ENCODE measurements at places on chromosomes 6 and 20. TPM values are rescaled to one million over a fixed set of nuclear protein-coding genes. Genes with fewer than 3 reads are reported as not detected.

DNA sequence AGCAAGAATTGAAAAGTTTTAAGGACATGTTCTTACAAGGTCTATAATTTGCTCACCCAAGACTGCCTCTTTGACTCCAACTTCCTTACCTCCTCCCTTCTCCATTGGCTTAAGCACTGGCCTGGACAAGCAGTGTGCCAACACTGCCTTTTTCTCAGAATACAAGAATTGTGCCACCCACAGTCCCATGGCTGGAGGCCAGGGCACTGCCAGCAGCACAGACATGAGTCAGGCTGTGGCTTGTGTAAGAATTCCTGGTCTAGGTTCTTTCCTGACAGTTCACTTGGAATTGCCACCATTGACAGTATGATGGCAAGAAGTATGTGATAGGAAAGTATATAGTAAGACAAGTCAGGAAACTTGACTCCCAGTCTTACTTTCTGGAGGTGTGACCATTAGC lies 202.7 kb upstream of the MARCKS start:
- DNase-seq = peak; percentile 96

GRCh38 chr6:33683051-33683571 lies 28.4 kb downstream of the UQCC2 start:
- DNase-seq = no peak

DNA sequence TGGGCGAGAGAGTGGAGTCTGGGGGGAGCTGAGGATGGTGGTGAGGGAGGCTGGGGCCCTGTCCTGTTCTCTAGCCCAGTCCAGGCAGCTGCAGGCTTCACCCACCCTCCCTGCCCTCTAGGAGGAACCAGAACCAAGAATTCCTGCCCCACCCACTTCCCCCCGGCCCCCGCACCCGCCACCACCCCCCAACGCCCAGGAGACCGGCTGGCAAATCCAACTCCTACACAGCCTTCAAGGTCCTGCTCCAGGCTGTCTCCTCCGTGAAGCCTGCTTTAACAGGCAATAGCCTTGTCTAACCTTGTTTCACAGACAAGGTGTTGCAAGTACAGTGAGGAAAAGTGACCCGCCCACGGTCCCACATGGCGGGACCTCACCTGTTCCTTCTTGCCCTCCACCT lies 2.4 kb downstream of the SPDEF start:
- no peak for DNase-seq

DNA sequence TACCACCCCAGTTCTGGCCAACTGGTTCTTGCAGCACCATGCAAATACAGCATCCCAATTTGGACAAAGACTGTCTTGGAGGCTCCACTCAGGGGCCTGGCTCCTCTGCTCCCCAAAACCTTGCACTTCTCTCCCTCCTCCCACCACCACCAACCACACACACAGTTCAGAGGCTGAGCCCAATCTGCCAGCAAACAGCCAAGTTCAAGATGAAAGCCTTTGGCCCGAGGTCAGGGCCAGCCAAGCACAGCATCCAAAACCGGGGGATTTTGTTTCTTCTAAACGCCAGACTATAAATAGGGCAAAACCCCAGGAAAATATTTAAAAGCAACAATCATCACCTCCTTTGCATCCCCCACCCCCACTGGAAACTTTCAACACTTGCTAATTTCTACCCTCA lies 5.7 kb downstream of the KCNK5 start:
- DNase-seq = no peak

SYTL3 gene
- 1.1 TPM for total RNA-seq

DNA sequence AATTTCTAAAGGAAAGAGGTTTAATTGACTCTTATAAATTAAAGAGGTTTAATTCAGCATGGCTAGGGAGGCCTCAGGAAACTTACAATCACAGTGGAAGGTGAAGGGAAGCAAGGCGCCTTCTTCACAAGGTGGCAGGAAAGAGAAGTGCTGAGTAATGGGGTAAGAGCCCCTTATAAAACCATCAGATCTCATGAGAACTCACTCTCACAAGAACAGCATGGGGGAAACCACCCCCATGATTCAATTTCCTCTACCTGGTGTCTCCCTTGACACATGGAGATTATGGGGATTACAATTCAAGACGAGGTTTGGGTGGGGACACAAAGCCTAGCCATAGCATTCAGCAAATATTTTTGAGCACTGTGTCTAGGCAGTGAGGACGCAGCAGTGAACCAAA lies 3.9 kb upstream of the IPCEF1 start:
- DNase-seq = no peak

DNA sequence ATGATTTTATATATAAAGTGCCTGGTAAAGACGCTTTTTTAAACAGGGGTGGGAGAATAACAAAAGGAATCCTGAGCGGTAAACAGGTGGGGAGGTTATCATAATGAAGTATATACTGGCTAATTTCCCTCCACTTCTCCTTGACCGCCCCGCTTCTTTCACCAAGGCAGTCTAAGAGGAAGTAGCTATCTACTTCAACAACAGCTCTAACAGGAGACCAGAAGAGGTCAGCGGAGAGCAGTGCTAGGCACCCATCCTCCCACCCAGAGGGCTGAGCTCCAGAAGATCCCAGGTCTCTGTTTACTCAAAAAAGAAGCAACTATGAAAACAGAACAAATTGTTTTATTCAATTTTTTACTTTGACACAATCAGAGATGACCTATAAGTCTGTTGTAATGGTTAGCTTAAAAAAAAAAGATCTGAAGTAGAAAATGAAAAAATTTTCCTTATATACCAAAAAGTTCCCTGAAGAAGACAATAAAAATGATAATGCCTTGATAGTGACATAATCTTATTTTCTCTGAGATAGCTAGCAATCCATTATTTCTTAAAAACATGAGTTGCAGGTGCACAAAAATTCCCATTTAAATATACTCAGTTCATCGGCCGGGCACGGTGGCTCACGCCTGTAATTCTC lies 141.1 kb downstream of the PDSS2 start:
- DNase-seq = no peak

DNA sequence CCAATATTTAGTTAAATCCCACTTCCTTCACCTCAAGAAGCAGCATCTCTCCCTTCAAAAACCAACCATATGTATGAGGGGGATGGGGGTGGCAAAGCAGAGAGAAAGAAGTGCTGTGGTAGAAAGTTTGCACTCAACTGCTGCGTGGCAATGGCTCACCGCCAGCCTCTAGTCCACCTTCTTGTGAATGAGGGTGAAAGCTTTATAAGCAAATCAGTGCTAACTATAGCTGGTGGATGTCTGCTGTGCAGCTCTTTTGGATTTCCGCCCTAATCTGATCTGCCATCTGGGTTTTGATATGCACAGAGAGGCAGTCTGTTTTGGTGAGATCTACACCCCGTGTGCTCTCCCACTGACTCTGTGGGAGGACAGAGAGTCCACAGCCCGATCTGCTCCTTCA lies 281.2 kb upstream of the SUPT3H start:
- DNase-seq = no peak

DNA sequence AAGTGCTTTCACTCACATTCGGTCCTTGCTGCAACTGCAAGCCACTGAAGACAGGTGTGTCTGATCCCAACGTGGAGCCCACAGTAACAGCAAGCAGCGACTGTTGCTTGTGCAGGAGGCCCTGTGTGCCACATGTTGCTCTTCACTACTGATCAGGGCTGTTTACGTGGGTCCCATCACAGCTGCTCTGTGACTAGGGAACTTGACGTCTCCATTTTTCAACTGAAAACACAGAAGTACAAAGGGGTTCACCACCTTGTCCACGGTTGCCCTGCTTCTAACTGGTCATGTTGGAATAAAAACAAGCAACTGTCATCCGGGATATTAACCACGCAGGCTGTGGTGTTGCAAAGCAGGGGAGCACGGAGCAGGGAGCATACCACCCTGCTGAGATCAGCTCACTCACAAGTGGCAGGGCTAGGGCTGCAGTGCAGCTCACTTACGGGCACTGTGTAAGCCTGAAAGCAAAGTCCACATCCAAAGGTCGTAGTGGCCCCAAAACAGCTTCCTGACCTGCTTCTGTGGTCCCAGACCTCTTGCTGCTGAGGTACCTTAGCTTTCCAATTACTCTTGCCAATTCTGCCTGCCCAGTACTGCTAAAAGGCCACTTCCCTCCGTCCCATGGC lies 105.8 kb upstream of the DUSP22 start:
- no peak for DNase-seq

SAMD3 gene
- total RNA-seq = 7.1 TPM

- no peak for DNase-seq
Measured at GRCh38 chr6:127786109-127786508, 114.7 kb downstream of the THEMIS start.

AHI1 gene
- 8.4 TPM for total RNA-seq

PGM3 gene
- total RNA-seq = 32.3 TPM

OPRL1 gene
- 0.14 TPM for total RNA-seq

GRCh38 chr6:45576648-45577624 lies 199.2 kb upstream of the SUPT3H start:
- no peak for DNase-seq

TRIM15 gene
- total RNA-seq = not detected

- DNase-seq = no peak
Measured at GRCh38 chr6:62059901-62060300, 226.1 kb downstream of the KHDRBS2 start.

DNA sequence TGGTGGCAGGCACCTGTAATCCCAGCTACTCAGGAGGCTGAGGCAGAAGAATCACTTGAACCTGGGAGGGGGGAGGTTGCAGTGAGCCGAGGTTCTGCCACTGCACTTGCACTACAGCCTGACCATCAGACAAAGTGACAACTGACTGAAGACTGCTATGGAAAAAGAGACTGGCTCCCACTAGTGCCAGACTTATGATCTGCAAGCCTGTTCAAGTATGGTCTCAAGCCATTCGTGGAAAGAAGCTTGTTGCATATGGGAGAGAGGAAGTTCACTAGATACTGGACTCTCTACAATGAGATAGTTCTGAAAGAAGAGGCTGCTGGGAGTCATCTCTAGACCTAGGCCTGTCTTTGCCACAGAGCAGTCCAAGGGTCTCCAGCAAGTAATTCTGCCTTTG lies 26.7 kb downstream of the MDN1 start:
- no peak for DNase-seq

LCA5 gene
- total RNA-seq = 1.9 TPM

DNA sequence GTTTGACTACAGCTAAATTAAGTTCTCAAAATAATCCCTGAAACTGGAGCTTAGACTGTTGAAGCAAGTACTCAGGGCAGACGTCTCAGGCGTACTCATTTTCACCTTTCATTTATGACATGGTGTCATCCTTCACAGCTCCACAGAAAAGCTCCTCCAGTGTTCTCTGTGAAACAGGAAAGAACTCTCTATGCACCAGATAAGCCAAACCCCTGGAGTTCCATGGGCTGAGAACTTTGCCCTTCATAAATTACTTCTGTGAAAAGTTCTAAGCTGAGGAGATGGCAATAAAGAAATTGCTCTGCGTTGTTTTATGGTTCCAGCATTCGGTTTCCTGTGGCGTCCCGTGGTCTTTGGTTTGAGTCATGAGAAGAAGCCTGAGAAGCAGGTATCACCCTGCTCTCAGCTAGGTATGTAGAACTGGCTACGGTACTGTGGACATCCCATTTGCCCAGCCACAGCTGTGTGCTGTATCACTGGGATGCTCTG lies 20.2 kb upstream of the RREB1 start:
- DNase-seq = no peak

DNA sequence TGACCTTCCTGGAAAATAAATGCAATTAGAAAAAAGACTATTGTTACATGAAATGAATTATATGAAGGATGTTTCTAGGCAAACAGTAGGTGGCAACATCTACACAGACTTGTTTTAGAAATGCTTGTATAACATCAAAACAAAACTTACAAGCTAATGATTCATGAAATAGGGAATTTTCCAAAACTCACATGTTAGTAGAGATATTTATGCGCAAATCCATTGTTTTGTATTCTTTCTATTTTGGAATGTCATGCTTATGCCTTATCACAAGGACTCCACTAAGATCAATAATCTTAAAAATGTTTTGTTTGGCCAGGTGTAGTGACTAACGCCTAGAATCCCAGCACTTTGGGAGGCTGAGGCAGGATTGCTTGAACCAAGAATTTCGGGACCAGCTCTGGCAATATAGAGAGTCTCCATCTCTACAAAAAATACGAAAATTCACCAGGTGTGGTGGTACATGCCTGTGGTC lies 32.3 kb upstream of the LGSN start:
- DNase-seq = no peak

B4GALT5 gene
- total RNA-seq = 25.0 TPM

DNA sequence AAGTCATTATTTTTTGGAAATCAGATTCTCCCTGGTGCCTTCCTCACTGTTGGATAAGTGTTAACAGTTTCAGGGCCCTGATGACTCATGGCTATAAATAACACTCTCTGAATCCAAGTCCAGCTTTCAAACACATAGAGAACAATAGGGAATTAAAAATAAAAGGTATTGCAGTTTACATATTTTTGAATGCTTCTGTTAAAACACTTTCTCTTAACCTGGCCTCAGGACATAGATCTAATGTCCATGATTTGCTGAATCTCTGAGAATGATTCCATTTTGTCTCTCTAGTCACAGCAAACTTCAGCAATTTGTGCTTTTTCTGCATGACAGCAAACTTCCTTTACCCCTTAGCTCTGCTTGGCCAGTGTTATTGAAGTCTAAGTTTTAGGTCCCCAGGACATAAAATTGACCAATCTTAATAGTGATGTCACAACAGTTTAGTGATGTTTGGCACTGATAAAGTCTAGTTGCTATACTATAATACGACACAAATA lies 1192.4 kb upstream of the CITED2 start:
- peak; percentile 42 for DNase-seq

DNA sequence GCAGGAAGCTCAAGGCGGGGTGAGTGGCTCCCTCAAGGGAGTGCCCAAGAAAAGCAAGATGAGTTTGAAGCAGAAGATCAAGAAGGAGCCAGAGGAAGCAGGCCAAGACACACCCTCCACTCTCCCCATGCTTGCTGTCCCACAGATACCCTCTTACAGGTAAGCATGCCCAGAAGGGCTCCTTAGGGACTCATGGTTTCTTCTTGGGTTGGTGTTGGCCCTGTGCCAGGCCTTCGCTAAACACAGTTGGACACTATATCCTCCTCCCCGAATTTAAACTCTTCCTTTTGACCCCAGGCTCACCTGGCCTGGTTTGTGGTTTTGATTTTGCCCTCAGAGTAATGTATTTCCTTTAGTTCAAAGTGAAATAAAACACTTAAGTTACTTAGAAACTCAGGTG lies 5.1 kb downstream of the BRPF3 start:
- no peak for DNase-seq

- DNase-seq = no peak
Measured at GRCh38 chr6:31180500-31180899, 10.0 kb upstream of the POU5F1 start.

GRCh38 chr6:168179702-168180382 lies 100.8 kb upstream of the FRMD1 start:
- no peak for DNase-seq

DNA sequence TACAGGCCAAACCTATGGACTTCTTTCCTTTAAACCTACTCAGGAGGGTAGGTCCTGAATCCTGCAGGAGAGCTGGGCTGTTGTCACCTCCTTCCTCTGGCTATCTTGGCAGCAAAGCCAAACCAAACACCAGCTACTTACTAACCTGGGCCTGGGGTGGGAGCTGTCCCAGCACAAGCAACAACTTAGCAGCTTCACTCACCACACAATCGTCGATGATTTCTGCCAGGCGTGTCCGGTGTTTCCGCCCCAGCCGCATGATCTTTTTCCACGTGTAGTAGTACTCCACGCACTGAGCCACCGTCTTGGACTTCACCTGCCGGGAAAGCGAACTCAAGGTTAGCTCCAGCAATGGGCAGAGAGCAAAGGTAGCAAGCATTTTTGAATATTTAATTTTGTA lies 25.4 kb upstream of the MRPS10 start:
- DNase-seq = no peak

- DNase-seq = no peak
Measured at GRCh38 chr6:150549007-150549406, 50.7 kb upstream of the PLEKHG1 start.

GRCh38 chr6:53995935-53996334 lies 115.3 kb upstream of the MLIP start:
- peak; percentile 32 for DNase-seq
